Right ventricle myocardium superior (tissue), 1 donor: ENCODE measurements at places on chromosomes 5 and 9.

GRCh38 chr5:60178101-60178500, 284.6 kb upstream of the PDE4D start:
- DNase-seq, result no peak

- DNase-seq, result no peak
Observed at GRCh38 chr5:174834081-174834480, 109.7 kb downstream of the MSX2 start.

GRCh38 chr9:117744856-117745389, 40.7 kb downstream of the TLR4 start:
- DNase-seq, result peak; percentile 47

GRCh38 chr9:113957351-113957750, 81.2 kb downstream of the ZNF618 start:
- DNase-seq, result no peak

- no peak for DNase-seq
Observed at GRCh38 chr5:74685979-74686631, 1.1 kb downstream of the HEXB start.

GRCh38 chr5:59126708-59127573, 544.1 kb downstream of the RAB3C start:
- no peak for DNase-seq

GRCh38 chr5:143341807-143342570, 61.5 kb downstream of the NR3C1 start:
- no peak for DNase-seq

- no peak for DNase-seq
Observed at GRCh38 chr5:36613241-36613640, 6.8 kb downstream of the SLC1A3 start.

- peak; percentile 49 for DNase-seq
Observed at GRCh38 chr5:96226941-96227552, 206.0 kb downstream of the PCSK1 start.

- no peak for DNase-seq
Observed at GRCh38 chr9:2356041-2356790, 265.4 kb upstream of the VLDLR start.

DNA sequence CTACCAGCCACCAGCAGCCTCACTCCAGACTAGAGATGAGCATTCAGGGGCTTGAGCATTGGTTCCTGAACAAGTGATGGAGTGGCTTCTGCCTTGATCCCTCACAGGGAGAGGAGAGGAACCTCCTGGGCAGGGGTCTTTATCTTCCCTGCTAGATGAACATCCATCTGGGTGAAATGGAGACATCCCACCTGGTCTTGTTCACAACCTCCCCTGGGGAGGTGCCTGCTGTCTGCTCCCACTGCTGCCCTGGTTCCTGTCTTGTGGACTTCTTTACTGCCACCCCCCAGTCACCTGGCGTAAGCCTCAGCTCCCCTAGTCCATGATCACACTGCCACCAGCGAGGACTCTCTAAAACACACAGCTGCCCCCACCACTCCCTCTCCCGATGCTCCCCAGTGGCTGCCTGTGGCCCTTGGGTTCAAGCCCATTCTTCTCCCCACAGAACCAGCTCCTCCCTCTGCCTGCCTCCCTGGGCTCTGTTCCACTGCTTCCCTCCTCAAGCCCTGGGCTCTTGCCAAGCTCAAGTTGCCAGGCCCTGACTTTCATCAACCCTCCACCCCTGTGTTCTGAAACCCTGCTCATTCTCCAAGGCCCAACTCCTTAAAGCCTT, 51.5 kb downstream of the COL15A1 start:
- peak; percentile 85 for DNase-seq

- no peak for DNase-seq
Observed at GRCh38 chr9:83999141-83999918, 18.7 kb downstream of the RMI1 start.

GRCh38 chr9:113528088-113528487, 64.6 kb downstream of the RGS3 start:
- no peak for DNase-seq

DNA sequence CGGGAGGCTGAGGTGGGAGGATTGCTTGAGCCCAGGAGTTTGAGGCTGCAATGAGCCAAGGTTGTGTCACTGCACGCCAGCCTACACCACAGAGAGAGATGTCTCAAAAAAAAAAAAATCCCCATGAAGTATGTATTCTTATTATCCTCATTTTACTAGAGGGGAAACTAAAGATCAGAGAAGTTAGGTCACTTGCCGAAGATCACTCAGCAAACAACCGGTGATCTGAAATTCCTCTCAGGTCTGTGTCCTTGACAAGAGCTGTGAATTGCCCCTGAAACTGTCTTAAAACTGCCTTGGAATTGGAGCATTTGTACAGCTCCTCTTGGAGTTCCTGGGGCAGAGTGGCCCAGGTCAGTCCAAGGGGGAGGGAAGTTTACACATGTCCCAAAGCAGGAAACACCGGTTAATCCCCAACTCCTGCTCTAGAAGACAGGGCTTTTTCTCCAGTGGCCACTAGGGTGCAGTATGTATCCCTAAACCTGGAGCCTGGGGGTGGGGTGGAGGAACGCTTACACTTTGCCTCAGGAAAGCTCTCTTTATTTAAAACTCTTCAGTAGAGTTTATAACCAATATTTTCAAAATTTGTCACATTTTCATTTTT, 27.6 kb downstream of the AQP7 start:
- DNase-seq, result peak; percentile 67

DNA sequence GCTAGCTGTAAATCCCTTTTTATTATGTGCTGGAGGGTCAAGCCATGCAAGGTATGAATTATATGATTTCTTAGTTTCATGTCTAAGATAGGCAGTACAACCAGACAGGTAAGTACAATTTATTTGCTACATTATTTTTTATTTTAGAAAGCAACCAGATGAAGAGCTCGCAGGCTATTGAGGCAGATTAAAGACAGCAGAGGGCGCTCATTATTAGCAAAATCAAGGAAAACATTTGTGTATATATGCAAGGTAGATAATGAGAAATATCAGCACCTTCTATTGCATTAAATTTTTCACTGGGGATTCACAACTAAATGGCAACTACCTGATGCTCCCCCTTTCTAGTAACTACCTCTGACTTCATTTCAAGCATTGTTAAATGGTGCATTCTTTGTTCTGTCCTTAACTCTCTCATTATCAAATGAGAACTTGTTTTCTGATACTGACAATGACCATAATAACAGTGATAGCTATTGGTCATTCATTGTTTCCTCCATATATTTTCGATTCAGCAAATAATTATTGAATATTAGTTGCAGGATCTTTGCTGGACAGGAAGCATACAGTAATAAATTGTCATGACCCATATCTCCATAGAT, 8.6 kb downstream of the SCGB3A2 start:
- no peak for DNase-seq

GRCh38 chr5:61268871-61269270, 63.2 kb upstream of the ZSWIM6 start:
- no peak for DNase-seq

- no peak for DNase-seq
Observed at GRCh38 chr5:91977579-91977978, 594.5 kb upstream of the ARRDC3 start.

GRCh38 chr5:12885018-12885417, 980.8 kb upstream of the CTNND2 start:
- no peak for DNase-seq

DNA sequence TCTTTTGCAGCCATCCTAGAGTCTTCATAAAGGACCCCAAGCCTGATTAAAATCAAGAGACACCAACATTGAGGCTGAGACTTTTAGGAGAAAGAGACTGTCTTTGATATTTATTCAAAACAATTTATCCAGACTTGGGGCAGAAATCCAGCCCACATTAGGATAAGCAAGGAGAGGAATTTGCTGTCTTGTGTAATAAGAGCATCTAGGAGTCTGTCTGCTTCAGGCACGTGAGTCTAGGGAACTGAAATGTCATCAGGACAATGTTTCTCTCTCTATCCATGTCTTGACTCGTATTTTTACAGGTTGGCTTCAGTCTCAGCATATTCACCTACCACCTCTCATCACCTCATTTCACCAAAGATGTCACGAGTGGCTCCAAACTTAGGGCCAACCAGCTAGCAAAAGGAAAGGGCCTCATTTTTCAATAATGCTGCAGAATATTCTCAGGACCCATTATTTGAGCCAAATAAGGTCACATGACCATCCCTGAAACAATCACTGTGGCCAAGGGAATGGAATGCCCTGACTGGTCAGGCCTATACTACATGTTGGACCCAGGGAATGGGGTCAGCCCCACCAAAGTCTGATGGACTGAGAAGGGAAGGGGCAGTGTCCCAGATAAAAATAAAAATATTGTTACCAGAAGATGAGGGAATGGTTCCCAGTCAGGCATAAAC, 70.3 kb upstream of the SAP30L start:
- no peak for DNase-seq

DNA sequence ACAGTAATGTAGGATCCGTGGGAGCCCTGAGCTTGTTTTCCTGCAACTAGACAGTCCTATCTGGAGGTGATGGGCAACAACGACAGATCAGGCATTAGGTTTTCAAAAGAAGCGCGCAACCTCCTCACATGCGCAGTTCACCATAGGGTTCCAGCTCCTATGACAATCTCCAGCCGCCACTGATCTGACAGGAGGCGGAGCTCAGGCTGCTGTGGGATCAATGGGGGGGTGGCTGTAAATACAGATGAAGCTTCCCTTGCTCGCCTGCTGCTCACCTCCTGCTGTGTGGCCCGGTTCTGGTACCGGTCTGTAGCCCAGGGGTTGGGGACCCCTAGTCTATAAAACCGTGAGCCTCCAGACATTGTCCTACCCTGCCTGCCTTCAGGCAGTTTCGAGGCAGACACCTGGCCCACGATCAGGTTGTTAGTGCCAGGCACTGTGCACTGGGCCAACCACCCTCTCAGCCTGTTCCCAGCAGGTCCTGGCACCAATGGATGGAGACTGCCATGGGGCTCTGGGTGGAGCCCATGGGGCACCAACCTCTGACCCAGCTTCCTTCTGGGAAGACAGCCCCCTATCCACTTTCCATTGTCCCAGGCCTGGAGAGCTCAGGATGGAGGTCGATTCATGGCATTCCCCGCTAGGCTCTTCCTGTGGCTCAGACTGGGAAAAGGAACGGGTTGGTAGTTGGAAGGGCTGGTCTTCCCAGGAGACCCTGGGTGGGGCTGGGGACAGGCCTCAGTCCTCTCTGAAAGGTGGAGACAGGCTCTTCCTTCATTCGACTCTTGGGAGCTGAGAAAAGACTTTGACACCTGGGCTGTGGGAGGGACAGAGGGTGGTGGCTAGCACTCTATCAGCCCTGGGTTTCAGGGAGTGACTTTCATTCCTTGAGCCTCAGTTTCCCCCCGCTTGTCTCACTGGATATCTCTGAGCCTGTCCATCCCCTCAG, 1.7 kb downstream of the ENDOG start:
- peak; percentile 68 for DNase-seq

GRCh38 chr9:122056484-122056883, 36.6 kb downstream of the TTLL11 start:
- no peak for DNase-seq

DNA sequence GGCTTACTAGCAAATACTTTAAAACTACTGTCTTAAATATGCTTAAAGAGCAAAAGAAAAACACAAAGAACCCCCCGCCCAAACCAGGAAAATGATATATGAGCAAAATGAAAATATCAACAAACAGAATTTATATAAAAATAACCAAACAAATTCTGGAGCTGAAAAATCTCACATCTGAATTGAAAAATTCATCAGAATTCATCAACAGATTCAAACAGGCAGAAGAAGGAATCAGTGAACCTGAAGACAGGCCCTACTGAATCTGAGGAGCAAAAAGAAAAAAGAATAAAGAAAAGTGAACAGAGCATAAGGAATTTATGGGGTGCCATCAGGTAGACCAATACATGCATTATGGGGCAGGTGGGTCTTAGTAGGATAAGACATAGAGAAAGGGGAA, 49.8 kb upstream of the SPTLC1 start:
- DNase-seq, result no peak

- DNase-seq, result no peak
Observed at GRCh38 chr5:167244583-167244982, 1046.9 kb upstream of the WWC1 start.

DNA sequence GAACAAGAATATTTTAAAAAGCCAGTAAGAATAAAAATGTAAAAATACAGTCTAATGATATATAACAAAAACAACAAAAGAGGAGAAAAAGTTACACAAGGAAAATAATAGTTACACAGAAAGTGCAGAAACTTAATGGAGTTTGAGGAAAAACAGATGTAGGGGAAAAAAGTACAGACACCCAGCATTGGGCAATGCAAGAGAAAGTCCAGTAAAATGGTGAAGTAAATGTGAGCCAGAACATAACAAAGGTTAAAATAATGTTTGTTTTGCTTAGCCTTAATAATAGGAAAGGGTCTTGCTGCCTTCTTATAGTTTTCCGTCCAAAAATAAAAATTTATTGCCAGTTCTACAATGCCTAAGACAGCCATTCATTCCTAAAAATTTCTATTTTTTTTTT, 364.2 kb downstream of the NNT start:
- DNase-seq, result no peak

GRCh38 chr9:128913995-128914772, 6.6 kb upstream of the PHYHD1 start:
- no peak for DNase-seq

GRCh38 chr5:59035681-59036080, 452.8 kb downstream of the RAB3C start:
- DNase-seq, result no peak

GRCh38 chr9:3434594-3434993, 91.2 kb downstream of the RFX3 start:
- DNase-seq, result no peak

DNA sequence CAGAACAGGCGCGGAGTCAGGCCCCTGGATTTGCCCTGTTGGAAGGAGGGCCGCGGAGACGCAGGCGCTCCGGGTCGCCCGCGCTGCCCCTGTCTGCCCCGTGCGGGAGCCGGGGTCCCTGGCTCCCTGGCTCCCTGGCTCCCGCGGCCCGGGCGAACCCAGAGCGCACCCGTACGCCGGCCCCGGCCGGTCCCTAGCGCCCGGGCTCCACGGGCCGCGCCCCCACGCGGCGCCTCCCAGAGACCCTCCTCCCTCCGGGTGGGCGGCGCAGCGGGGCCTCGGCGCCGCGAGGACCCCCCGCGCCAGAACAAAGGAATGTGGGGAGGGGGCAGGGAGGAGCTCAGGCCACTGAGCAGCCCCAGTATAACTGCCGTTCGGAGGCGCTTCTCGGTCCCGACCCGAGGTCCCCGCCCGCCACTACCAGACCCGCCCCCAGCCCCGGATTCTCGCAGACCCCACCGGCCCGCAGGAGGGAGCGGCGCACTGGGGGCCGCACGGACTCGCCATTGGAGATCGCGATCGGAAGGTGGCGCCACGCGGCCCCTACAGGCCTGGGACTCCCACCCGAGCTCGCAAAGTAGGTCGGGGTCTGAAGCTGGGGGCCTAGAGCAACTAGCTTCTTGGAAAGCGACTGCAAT, 2.4 kb downstream of the NFIL3 start:
- peak; percentile 63 for DNase-seq

- DNase-seq, result no peak
Observed at GRCh38 chr9:87108661-87109060, 161.4 kb upstream of the GAS1 start.
